ENCODE measurements at places on chromosomes 2 and 18.

DNA sequence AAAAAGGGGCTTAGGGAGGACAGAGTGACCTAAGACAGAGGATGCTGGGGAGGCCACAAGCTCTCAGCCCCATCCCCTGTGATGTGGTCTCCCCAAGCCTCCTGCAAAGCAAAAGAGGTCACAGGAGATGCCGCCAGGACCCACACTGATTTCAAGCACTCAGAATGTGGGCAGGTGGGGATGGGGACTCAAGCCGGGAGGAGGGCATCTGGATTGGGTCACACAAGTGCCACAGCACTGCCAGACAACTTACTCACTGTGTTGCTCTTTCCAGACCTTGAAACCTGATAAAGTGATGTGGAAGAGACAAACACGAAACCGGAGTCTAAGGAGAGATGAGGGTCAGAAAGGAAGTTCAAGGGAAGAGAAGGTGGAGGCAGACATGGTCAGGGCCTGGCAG, 95.7 kb downstream of the TTC32 start:
- DNase-seq = no peak

DNA sequence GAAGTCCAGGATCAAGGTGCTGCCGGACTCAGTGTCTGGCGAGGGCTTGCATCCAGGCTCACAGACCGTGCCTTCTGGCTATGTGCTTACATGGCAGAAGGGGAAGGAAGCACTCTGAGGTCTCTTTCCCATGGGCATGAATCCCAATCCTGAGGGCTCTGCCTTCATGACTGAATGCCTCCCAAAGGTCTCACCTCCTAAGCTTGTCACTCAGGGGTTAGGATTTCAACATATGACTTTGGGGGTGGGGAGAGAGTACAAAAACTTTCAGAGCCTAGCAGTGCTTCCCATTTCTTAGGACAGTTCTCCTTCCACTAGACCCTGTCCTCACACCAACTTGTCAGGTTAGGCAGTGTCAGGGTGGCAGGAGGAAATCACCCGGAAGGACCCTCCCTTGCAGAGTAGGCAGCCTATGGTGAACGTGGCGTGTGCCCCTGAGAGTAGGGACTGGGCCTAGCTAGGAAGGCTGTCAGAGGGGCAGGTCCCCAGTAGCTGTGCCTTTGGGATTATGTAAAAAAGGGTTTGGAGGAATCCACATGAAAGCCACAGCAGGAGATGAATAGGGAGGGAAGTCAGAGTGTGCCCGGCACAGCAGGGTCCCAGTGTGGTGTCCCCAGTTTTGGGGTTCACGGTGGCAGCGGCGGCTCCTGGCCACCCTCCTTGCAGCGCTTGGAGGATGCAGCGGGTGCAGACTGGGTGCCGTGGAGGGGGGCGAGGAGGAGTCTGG, 233.3 kb downstream of the LDLRAD4 start:
- no peak for DNase-seq

DNA sequence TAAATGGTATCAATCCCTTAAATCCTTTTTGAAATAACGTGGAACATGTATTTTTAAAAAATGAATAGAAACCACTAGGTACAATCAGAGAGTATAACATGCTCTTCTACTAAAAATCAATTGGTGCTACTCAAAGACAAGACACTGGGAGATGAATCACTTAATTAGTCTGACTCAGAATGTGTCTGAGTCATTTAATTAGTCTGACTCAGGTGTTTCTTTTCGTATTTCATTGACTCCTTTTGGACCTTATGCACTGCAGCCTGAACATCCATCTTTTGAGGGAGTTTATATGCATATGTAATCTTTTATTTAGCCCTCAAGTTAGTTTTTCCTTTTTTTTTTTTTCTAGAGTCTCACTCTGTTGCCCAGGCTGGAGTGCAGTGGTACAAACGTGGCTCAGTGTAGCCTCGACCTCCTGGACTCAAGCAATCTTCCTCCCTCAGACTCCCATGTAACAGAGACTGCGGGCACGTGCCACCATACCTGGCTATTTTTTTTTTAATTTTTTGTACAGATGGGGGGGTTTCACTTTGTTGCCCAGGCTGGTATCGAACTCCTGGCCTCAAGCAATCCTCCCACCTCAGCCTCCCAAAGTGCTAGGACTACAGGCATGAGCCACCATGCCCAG, 26.5 kb downstream of the PPP4R3B start:
- DNase-seq = no peak

DNA sequence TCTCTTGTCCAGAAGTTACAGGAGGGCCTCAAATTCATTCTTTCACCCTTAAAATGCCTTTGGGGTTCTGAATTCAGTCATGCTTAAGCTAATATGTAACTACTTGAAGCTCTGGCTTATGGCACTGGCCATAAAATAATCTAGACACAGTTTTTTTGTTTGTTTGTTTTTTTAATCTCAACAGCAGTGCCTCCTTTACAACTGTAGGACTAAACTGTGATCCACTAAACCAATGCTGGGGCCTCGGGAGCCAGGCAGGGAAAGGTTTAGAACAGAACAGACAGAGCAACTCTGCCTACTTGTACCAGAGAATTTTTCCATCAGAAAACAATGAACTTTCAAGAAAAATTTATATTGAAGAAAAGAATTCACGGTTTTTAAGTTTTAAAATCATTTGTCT, 1.7 kb downstream of the STAM2 start:
- no peak for DNase-seq

- DNase-seq = no peak
These were observed 231.5 kb downstream of the SRBD1 start for GRCh38 chr2:45379399-45380087.

DNA sequence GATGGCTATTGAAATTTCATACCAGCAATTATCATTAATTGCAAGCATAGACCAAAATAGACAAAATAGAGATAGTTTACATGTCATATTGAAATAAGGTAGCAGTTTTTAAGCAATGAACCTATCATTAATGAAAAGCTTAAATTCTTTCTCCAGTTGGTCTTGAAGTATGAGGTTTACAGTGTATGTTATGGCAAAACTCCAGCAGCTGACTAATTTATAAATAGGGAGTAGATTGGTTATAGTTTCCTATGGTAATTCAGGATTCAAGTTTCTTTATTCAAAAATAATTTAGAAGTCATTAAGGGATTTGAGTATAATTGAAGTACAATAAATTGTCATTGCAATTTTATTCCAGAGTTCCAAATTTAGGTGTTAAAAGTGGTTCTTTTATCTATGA, 69.6 kb upstream of the COL5A2 start:
- DNase-seq = peak; percentile 78

- no peak for DNase-seq
These were observed 23.7 kb upstream of the SLC35F6 start for GRCh38 chr2:26740346-26740745.

- no peak for DNase-seq
These were observed 3.6 kb downstream of the USP39 start for GRCh38 chr2:85619617-85620016.

DNA sequence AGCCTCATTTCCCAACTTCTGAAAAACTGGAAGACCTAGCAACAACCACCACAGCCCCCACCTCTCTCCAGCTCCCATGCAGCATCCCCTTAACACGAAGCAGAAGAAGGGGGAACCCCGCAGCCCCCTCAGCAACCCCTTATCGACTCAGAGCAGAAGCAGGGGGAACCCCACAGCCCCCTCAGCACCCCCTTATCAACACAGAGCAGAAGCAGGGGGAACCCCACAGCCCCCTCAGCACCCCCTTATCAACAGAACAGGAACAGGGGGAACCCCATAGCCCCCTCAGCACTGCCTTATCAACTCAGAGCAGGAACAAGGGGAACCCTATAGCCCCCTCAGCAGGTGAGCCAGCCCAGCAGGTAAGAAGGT, 6.7 kb downstream of the SLC66A2 start:
- DNase-seq = no peak

DNA sequence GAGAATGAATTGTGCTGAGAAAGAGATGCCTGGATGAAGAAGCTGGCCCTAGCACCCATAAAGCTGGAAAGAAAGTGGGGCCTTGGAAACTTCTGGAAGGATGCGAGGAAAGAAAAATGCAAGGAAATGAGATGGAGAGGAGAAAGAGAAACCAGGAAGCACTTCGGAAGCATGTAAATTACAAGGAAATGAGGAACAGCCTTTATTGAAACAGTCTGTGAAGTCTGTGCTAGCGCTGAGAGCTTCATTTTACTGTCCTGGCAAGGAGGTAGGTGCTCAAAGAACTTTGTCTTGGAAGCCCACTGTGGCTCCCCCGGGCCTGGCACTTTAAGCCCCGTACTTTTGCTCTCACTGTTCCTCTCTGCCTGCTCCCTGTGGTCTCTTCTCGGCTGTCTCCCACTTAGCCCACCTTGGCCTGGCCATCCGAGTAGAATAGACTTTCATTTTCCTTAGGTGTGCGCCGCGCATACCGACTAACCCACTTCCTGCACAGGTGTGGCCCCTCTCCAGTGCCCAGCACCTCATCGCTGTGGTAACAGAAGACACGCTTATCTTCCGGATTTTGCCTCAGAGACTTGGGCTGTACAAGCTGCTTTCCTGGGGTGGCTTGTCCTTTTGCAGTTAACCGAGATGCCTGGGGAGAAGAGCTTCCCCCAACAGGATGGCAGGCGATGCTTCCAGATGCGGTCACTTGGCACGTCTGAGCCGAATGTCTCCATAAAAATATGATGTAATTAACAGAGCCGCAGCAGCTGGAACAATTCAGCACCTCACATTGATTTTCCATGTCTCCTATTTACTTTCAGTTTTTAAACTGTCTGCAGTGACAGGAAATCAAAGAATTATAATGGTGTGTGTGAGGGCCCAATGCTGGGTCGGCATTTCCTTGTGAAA, 199.6 kb downstream of the HRH4 start:
- no peak for DNase-seq

- peak; percentile 31 for DNase-seq
These were observed 455 bp downstream of the C18orf32 start for GRCh38 chr18:49486606-49486952.

GRCh38 chr2:203869223-203870042, 1.9 kb downstream of the CTLA4 start:
- no peak for DNase-seq

DNA sequence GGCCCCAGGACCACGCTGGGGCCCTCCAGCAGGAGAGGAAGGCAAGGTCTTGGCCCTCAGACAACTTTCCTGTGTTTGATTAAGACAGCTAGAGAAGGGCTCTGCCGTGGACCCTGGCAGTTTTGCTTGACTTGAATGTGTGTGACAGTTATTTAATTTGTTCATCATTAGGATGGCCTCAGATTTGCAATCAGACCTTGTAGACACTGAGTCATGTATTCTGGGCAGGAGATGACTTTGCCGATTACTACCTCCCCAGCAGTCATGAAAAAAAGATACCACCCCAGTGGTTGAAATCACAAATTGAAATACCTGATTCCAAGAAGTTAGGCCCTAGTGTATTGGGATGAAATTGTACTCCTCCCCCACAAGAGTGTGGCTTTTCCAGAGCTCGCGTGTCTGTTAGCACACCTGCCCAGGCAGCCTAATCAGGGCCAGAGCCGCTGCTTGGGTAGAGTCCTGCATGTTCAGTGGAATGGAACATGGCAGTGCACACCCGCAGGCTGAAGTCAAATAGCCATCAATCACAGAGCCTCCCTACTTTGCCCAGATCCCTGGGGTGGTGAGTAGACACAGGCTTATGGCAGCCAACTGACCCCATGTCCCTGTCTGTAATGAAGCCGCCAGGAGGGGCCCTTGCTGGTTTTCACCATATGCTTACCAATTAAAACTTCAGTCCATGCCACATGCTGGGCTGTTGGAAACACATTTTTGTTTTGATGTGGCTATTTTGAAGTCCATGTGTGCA, 122.5 kb downstream of the TPGS2 start:
- DNase-seq = no peak

DNA sequence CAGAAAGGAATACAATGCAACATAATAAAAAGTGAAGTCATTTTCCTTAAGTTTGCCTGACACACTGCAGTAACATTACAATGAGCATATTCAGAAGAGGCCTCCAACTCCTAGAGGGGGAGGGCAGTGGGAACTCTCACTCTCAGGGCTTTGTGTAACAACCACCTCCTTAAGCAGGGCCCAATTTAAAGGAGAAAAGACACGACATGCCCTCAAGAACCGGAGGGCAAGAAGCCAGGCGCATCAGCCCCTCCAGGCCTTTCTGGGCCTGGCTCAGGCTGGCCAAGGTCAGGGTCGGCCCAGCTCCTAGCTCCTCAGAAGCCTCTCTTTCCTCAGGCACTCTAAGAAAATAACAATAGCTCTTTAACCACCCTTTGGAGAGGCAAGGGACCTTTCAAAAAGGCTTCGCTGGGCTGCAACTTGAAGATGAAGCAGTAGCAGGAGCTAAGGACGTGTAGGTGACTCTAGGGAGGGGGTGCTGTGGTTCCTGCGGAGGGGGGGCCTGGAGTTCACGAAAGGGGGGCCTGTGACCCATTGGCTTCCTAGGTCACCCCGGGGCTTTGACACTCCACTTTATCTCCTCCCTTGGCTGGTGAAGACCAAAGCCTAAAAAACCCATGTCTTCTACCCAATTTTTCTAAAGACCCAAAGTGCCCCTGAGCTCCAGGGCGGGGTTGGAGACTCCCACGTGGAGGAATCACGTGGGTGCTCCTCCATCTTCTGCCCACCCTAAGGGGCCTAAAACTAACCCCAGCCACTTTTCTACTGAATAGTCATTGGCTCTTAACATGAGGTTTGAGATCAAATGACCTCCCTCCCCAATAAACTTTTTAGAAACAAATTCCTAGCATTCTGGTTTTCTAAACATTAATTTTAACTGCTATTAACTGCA, 13.3 kb downstream of the SERTAD2 start:
- no peak for DNase-seq

DNA sequence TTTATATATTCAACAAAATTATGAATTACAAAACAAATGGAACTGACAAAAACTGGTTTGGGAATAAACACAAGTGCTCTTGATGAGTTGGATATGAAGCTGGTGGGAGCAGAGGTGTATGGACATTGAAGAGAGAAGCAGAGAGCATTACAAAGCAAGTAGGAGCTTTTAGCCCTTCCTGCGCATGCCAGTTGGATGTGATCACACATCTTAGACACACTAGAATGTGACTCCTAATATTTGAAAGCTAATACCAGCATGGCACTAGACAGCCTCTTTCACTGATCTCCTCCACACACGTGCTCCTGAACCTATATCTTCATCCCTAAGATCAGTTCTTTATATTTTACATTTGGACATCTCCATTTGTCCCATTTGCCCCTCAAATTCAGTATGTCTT, 298.1 kb downstream of the MTX2 start:
- DNase-seq = no peak

- DNase-seq = peak; percentile 87
These were observed 14.3 kb downstream of the DSG2 start for GRCh38 chr18:31512203-31512764.

DNA sequence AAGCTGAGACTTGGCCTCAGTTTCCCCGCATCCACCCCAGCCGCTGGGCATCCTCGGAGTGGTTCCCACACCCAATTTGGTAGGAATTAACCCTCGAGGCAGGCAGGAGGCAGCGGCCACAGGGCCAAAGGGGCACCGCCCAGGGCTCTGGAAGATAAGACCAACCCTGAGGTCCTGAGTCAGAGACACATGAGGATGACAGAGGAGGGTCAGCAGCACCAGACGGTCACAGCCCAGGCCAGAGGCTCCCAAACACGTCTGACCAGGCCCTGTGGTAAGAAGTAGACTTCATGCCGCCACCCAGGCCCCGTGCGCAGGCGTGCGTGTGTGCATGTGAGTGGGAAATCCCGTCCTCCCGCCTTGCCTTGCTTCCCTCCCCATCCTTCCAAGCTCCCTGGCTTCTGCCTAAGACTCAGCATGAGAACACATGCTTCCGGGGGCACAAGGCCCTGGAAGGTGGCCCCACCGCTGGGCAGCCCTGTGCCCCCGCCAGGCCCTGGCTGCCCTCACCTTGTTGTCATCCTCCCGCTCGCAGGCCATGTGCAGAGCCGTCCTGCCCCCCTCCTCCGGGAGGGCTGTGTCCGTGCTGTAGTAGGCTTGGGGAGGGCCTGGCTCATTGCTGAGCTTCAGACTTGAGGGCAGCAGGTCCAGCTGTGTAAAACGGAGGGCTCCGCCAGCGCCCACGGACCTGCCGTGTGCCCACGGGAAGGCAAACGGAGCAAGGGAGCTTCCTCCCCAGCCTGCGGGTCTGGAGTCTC, 46.3 kb downstream of the ANKMY1 start:
- no peak for DNase-seq
